Sciatic nerve (tissue), 2 donors: ENCODE measurements at places on chromosomes 6 and 20. TPM values are rescaled to one million over a fixed set of nuclear protein-coding genes. Genes with fewer than 3 reads are reported as not detected.

Gene DLK2
- total RNA-seq, result 0.45 TPM

Gene PTGIS
- total RNA-seq, result 89.7 TPM

Gene NNAT
- total RNA-seq, result 2.1 TPM

Gene STX11
- total RNA-seq, result 7.1 TPM

Gene BPIFB1
- 2.1 TPM for total RNA-seq

DNA sequence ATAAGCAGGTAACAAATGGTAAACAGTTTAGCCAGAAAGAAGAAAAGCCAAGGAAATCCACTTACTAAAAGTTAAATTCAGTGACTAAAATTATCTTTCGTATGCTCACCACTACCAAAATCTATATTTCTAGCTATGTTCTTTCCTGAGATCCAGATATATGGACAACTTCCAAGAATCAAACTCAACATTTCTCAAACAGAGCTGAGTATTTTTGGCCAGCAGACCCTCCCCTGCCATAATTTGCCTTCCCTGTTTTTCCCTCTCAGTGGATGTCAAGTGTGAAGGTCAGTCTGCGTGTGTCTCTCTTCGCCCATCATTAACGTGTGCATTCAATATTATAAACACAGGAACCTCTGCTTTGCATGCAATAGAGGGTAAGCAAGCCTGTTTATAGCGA, 42.0 kb downstream of the PRKN start:
- no peak for DNase-seq

DNA sequence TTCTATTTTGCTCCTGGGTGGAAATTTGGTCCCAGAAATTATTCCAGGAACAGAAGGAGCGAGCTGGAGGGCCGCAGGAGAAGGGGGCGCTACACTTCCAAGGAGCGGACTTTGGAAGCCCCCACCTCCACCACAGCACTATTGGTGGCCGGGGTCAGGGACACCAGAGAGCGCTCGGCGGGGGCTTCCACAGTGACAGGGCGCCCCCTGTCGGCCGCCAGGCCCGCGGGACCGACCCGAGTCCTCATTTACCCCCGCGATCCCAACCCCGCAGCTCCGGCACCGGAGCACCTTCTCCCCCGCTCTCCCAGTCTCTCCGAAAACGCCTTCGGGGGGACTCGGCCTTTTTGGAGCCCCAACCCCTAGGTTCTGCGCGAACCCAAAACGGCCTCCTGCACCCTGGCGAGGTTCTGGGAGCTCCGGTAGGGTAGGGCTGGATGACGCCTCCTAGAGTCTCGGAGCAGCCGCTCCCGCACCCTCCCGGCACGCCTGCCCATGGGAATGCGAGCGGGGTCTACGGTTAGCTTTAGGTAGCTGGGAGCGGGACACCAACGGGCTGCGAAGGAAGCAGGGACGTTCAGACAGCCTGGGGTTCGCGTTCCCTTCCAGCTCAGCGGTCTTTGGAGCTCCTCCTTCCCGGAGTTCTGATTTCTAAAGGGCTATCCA, 2.4 kb upstream of the FOXA2 start:
- DNase-seq, result no peak

- DNase-seq, result no peak
These were observed 1.7 kb upstream of the HSD17B8 start for GRCh38 chr6:33202799-33203198.

DNA sequence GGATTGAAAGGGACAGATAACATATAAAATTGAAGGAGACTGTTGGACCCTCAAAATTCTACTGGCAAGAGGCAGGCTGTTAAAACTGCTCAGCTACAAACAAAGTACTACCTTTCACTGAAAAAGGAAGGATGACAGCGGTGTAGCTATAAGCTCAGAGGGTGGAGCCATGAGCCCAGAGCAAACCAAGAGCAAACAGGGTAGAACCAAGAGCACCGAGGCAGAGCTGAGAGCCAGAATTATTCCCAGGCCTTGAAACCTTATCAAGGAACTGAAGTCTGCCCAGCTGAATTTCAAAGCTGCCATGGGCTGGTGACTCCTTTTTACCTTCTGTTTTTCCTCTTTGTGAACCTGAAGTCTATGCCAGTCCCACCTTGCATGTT, 74.7 kb upstream of the SLC4A11 start:
- no peak for DNase-seq

GRCh38 chr6:157613011-157613522, 210.0 kb upstream of the SNX9 start:
- DNase-seq, result no peak

- no peak for DNase-seq
These were observed 83.9 kb downstream of the KCNB1 start for GRCh38 chr20:49398401-49399144.
